NT2/D1 (cell line): ENCODE measurements at places on chromosomes 13 and 19.

- no peak for DNase-seq
Measured at GRCh38 chr13:72689181-72689696, 38.2 kb downstream of the MZT1 start.

GRCh38 chr19:5036698-5037563 lies 68.0 kb downstream of the KDM4B start:
- DNase-seq, result no peak

DNA sequence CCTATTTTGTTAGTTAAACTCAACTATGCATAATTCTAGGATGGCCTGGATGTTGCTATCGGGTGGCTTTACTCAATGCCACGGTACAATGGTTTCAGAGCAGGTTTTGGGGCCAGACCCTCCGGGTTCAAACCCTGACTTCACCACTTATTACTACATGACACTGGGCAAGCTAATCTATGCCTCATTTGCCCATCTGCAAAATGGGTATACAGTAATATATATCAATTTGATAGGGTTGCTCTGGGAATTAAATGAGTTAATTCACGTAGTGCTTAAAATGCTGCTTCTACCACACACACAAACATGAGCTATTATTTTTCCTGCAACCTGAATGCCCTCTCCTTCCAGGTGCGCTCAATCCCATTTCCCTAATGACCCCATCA lies 839 bp downstream of the ESD start:
- no peak for DNase-seq

DNA sequence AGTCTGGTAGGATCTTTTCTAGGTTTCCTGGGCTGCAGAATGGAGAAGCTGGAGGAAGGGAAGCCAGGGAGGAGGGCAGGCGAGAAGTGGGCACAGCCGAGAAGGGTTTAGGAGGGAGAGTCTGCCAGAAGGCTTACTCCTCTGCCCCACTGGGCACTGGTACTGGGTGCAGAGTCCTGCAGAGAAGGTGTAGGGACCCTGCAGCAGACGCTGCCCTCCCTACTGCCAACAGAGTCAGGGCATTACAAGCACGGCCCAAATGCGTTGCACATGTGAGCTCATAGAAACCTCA lies 726 bp upstream of the PEPD start:
- DNase-seq, result no peak

DNA sequence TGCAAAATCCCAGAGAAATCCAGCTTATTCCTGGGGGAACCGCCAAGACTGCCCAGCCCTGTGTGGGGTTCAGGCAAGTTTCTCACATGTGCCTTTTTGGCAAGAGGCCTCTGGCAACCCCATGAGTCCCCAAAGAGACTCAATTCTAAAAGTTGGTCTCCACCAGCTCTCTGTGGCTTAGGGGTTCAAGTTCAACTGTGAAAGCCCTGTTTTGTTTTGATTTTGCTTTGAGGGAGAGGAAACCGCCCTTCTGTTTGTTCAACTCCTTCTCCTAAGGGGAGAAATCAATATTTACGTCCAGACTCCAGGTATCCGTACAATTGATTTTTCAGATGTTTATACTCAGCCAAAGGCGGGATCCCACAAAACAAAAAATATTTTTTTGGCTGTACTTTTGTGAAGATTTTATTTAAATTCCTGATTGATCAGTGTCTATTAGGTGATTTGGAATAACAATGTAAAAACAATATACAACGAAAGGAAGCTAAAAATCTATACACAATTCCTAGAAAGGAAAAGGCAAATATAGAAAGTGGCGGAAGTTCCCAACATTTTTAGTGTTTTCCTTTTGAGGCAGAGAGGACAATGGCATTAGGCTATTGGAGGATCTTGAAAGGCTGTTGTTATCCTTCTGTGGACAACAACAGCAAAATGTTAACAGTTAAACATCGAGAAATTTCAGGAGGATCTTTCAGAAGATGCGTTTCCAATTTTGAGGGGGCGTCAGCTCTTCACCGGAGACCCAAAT lies 583 bp upstream of the LDLR start:
- DNase-seq, result no peak

DNA sequence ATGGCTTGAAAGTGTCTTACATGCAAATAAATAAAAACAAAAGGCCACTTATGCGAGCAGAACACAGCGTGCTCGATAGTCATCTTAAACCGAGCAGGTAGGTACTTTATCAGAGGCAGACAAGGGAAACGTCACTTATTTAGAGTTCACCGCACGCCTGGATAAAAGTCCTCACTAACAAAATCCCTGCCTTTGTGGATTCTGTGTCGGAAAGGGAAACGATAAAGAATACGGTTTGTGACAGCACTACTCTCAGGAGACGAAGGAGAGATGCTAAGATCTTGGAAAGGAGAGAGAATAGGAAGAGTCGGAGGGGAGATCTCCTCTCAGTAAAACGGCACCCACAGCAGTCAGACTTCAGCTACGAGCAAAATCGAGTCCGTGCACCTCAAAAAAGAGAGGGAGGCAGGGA lies 581 bp downstream of the RCBTB1 start:
- DNase-seq, result no peak

DNA sequence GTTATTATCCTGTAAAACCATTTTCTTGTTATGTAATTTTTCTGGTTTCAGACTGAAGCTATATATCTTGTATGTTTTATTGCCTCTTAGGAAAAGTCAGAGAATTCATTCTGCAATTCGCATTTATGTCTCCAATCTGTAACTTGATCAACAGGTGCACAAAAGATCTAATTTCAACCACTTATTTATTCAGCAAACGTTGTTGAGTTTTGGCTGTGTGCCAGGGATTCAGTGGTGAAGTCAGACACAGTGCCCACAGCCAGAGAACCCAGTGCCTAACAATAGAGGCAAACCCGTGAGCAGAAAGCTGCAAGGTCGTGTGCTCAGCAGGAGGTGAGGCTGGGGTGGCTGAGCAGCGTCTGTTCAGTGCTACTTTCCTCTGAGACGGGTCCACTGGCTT lies 119.5 kb upstream of the MCF2L start:
- DNase-seq, result no peak

GRCh38 chr13:112132142-112132541 lies 65.2 kb downstream of the SOX1 start:
- no peak for DNase-seq

- DNase-seq, result no peak
Measured at GRCh38 chr19:29018542-29018941, 194.4 kb downstream of the UQCRFS1 start.

DNA sequence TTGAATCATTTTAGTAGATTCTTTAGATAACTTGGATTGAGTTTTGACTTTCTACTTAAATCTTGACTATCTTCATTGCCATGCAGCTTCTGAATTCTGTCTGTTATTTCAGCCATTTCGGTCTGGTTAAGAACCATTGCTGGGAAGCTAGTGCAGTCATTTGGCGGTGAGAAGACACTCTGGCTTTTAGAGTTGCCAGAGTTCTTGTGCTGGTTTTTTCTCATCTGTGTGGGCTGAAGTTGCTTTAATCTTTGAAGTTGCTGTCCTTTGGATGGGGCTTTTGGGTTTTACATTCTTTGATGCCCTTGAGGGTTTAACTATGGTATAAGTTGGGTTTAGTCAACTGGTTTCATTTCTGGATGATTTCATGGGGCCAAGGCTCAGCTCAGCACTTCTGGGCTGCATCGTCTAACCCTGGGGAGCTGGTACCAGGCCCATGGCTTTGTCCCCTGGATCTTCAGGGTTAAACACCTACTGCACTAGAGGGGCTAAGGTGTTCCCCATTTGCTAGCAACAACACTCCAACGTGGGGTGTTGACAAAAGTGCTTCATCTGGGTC lies 10.0 kb upstream of the IGFL2 start:
- no peak for DNase-seq

GRCh38 chr19:7292950-7293761 lies 1.1 kb downstream of the INSR start:
- no peak for DNase-seq

DNA sequence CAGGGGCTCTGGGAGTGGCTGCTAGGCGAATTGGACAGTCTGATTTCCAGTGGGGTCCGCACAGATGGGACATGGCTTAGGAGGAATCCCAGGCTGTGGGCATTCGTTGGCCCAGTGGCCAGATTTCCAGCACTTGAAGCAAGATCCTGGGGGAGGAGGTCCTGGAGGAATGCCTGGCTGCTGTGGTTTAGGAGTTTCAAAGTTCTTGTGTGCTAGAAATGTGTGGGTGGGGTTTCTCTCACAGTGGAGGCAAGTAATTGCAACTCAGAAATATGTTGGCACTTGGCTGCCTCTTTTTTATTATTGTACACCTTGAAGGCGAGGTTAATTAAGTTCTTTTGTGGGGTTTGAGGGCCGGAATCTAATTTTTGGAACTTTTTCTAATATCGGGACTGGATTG lies 17.1 kb downstream of the IGFL3 start:
- no peak for DNase-seq

DNA sequence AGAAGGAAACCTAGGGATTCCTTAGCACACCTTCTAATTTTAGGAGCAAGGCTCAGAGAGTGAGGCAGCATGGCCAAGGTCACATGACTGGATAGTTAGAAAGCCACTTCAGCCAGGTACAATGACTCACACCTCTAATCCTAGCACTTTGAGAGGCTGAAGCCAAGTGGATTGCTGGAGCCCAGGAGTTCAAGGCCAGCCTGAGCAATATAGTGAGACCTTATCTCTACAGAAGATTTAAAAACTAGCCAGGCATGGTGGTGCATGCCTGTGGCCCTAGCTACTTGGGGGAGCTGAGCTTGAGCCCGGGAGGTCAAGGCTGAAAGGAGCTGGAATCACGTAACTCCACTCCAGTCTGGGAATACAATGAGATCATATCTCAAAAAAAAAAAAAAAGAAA lies 69.2 kb downstream of the TEX26 start:
- DNase-seq, result no peak

DNA sequence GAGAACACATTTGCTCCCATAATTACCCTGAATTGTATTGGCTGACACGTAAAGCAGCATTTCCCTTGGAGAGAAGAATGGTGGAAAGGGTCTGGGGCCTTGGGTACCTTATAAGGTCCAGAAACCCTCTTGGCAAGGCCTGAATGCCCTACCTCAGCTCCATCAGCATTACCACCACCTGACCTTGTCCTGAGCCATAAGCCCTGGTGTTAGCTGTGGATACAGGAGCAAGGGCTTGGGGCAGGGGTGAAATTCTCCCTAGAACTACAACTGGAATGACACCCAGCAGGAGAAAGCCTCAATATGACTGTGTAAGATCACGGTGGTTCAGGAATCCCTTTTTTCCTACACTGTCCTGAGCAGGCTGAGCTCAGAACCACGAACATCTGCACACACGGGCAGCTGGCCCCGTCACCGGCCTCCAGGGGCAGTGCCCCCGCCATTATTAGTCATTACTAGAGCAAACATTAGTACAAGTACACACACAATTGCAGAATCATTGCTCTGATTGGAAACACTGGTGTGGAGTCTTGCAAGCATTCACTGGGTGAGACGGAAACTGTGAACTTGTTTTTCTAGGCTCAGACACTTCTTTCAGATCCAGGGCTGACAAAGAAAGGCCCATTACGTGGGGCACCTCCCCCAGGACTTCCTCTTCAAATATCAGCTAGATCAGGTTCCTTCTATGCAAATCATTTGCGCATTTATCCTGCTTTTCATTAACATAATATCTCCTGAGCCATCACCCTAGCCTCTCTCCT lies 26.8 kb upstream of the MTIF3 start:
- DNase-seq, result no peak

GRCh38 chr13:110265682-110266430 lies 41.1 kb downstream of the COL4A1 start:
- DNase-seq, result no peak

DNA sequence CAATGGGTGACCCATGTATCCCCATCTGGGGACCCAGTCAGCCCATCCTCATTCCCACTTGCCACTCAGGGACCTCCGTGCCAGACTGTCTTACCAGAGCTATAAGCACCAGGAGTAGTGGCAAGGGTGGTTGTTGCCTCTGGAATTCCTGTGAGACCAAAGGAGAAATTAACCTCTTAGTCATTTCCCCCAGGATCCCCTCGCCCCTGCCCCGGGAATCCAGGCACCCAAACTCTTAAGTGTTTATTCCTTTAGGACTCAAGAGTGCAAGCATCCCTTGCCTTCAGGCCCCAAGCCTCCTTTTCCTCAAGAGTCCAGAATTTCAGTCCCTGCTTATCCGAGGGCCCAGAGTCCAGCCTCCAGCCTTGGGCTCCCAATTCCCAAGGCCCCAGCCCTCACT lies 9.2 kb downstream of the NTN5 start:
- no peak for DNase-seq

DNA sequence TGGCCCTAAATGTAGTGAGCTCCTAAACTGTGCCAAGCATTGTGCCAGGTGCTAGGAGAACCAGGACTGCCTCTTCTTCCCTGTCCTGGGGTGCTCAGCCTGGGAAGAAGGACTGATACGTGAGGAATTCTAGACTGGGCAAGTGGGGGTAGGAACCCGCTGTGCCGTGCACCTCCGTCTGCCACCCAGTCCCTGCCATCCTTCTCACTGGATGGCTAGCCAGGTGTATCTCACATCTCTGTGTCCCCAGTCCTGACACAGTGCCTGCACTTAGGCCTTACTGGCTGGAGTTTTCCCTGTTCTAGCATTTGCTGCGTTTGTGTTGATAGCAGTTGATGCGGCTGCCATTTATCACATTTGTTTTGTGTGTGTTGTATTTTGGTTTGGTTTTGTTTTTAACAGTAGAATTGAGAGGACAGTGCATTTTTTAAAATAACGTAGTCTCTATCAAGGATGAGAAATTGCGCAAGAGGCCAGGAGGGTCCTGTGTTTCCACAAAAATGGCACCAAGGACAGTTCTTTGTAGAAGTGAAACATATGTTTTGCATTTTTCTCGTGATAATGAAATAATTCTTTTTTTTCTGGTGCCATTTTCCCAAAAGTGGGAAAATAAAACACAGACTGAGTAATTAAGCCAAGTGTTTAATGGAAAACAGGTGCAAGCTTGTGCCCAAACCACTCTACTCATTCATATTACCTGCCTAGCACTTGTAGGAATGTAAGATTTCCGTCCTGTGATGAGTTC lies 4.7 kb upstream of the GPR183 start:
- DNase-seq, result no peak

- DNase-seq, result no peak
Measured at GRCh38 chr13:29458419-29458818, 137.1 kb downstream of the SLC7A1 start.

DNA sequence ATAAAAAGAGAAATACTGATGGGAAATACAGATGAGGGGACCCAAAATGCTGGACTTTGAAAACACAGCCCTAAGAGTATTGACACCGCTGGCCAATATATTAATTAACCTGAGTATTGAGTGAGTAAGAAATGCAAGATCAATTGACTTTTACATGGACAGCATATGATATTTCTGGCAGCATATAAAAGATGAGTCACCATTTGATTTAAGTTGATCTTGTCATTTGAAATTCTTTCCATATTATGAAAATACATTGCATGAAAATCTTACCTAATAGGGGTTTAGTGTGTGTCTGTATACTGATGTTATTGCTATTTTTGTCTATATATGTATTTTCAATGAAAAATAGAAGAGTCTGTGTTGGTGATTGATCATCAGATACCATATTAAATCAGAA lies 619.6 kb downstream of the KCTD12 start:
- no peak for DNase-seq

- no peak for DNase-seq
Measured at GRCh38 chr13:59088716-59089115, 1075.0 kb downstream of the DIAPH3 start.

GRCh38 chr19:35661995-35662340 lies 4.3 kb upstream of the UPK1A start:
- no peak for DNase-seq
